ENCODE measurements at places on chromosomes 7 and 10.

GRCh38 chr7:33726582-33726981 lies 178.8 kb upstream of the BMPER start:
- DNase-seq, result no peak
- H3K4me3 ChIP-seq, result no peak overlapping the region
- no peaks in the 10 kb centered on the region for H3K36me3 ChIP-seq
- H3K27me3 ChIP-seq, result no peaks in the 10 kb centered on the region
- H3K27ac ChIP-seq, result no peak overlapping the region

DNA sequence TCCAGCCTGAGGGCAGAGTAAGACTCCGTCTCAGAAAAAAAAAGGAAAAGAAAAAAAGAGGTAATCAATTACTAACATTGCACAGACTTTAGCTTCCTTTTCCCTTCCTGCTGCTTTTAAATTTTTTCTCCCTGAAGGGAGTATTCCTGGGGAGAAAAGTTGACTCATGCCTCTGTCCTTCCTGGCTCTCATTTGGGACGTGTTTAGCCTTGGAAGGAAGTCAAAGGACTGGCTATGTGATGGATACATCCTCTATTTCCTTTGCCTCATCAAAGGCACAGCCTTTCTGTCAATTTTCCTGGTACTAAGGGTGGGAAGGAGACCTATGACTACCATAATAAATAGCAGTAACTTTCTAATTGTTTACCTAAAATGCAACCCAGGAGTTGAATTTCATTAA lies 77.6 kb downstream of the ITGA8 start:
- DNase-seq, result peak; percentile 17
- H3K4me1 ChIP-seq, result no peaks in the 10 kb centered on the region
- no peak overlapping the region for H3K27ac ChIP-seq
- no peak overlapping the region for H3K4me3 ChIP-seq
- no peaks in the 10 kb centered on the region for H3K27me3 ChIP-seq
- no peaks in the 10 kb centered on the region for H3K36me3 ChIP-seq

DNA sequence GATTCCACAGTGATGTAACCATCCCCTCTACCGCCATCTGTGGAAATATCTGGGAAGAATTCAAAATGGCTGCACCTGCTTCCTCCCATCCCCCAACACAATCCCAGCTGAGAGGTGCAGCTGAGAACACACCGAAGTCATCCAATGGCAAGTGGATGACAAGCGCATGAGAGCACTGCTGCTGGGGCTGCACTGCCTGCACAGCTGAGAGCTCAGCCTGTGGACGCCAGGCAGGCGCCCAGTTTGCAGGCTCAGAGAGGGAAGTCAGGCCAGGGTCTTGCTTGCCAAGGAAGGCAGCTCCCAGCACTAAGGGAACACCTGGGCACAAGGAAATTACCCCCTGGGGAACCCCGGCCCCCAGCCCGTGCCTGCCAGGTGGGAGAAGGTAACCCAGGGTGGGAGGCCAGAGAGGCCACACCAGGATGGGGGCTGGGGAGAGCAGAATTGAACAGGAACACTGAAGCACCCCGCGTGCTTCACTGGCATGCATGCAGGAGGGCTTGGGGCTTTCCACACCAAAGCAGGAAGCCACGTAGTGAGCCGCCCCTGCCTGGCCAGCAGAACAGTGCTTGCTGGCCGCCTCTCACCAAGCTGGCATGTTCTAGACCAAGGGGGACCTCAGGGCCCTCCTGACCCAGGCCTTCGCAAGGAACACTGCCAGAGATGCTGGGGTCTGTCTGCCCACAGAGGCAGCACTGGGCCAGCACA lies 46.2 kb downstream of the FAM53B start:
- no peak overlapping the region for H3K4me3 ChIP-seq
- H3K27me3 ChIP-seq, result no peaks in the 10 kb centered on the region
- peaks cover 21% of the 10 kb centered on the region for H3K4me1 ChIP-seq
- H3K27ac ChIP-seq, result no peak overlapping the region

GRCh38 chr7:149353739-149354504 lies 91.9 kb downstream of the ZNF783 start:
- H3K4me1 ChIP-seq, result no peaks in the 10 kb centered on the region
- no peak overlapping the region for H3K4me3 ChIP-seq

DNA sequence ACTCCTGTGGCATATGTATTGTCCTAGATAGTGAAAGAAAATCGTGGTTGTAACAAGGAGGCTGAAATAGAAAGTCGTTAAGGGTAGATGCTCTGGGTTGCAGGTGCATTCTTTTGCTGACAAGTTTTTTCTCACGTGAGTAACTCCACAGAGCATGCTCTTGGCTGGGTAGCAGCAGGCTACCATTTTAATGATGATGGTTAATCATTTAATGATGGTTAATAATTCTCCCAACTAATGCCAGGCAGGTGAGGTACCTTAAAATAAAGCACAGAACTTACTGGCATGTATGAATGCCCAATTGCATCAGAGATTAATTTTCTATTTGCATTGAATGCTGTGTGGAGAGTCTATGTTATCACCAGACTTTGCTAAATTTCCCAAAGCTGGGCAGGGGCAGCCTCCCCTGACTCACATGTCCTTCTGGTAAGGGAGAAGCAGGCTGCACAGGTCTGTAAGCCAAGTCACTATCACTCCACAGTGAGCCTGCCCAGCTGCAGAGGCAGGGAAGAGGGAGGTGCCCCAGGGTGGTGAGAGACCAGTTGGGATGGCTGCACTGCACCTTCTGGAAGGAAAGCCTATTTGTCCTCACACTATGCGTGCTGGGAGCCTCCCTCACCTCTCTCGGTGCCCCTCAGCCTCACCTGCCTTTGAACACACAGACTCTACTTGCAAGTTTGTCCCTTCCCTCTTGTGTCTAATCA lies 287.0 kb upstream of the IGFBP3 start:
- H3K27ac ChIP-seq, result no peak overlapping the region
- peaks cover 10% of the 10 kb centered on the region for H3K4me1 ChIP-seq
- H3K27me3 ChIP-seq, result no peaks in the 10 kb centered on the region
- no peaks in the 10 kb centered on the region for H3K36me3 ChIP-seq
- DNase-seq, result no peak

DNA sequence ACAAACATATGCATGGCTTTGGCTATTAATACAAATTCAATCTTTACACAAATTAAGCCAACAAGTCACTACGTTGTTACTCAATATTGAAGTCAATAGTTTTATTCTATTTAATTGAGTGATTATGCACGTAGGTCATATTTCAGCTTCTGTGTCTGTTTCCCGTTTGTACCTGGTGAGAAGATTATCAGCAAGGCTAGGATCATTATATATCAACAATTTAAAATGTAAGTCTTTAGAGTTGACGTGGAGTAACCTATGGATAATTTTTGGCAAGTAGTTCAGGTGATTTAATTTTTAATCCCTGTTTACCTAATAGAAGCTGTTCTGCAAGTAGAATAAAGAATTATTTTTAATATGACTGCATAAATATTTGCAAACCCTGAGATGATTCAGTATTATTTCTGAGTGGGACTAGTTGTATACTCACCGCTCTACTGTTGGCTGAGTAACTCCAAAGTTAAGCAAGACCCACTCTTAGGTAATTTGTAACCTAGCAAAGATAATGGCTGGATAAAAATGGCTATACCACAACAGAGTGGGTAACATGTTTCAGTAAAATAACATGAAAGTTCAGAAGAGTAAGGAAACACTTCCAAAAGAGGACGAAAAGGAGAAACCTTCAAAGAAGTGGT lies 161.0 kb downstream of the HGF start:
- H3K27ac ChIP-seq, result no peak overlapping the region
- DNase-seq, result no peak
- no peak overlapping the region for H3K4me3 ChIP-seq
- no peaks in the 10 kb centered on the region for H3K4me1 ChIP-seq

- H3K27ac ChIP-seq, result no peak overlapping the region
- peak; percentile 16 for DNase-seq
- no peaks in the 10 kb centered on the region for H3K36me3 ChIP-seq
- H3K4me1 ChIP-seq, result peaks cover 4% of the 10 kb centered on the region
- H3K27me3 ChIP-seq, result no peaks in the 10 kb centered on the region
Measured at GRCh38 chr7:117478836-117479224, 995 bp upstream of the CFTR start.

DNA sequence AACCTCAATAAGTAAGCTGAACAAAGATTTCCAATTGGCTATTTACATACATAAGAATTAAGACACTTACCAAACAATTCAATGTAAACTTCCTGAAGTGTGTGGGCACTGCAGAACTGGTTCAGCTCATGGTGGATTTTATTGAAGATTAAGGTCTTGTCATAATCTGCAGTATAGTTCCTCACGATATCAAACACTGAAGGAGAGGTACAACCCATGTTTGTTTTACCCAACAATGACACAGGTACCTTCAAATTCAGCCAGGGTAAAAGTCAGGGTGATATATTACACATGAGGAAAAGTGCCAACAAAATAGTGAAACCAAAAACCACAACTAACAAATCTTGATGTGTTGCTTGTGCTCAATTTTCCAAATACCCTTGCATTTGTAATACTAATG lies 10.0 kb downstream of the ERLIN1 start:
- H3K27me3 ChIP-seq, result no peaks in the 10 kb centered on the region
- H3K36me3 ChIP-seq, result peaks cover 2% of the 10 kb centered on the region
- H3K27ac ChIP-seq, result no peak overlapping the region
- no peaks in the 10 kb centered on the region for H3K4me1 ChIP-seq

DNA sequence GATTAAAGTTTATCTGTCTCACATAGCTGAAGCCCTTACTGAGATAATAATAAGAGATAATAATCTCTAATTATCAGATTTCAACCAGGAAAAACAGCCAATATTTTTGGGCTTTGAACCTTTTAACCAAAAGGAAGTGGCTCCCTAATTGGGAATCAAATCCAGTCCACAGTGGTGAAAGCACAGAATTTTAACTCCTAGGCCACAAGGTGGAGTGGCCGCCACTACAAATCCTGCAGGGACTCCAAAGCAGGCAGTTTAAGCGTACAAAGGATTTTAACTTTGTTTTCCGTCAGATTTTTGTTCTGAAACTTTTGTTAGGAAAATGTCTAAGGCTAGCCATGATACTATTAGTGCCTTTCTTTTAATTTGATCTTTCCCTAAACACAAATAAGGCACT lies 99.6 kb upstream of the CCNY start:
- no peak for DNase-seq
- H3K4me1 ChIP-seq, result peaks cover 5% of the 10 kb centered on the region
- no peak overlapping the region for H3K27ac ChIP-seq
- H3K27me3 ChIP-seq, result no peaks in the 10 kb centered on the region
- no peaks in the 10 kb centered on the region for H3K36me3 ChIP-seq

- no peaks in the 10 kb centered on the region for H3K4me1 ChIP-seq
- H3K4me3 ChIP-seq, result no peak overlapping the region
- H3K27me3 ChIP-seq, result no peaks in the 10 kb centered on the region
- no peak overlapping the region for H3K27ac ChIP-seq
- no peaks in the 10 kb centered on the region for H3K36me3 ChIP-seq
Measured at GRCh38 chr10:68239596-68240150, 7.8 kb upstream of the ATOH7 start.

DNA sequence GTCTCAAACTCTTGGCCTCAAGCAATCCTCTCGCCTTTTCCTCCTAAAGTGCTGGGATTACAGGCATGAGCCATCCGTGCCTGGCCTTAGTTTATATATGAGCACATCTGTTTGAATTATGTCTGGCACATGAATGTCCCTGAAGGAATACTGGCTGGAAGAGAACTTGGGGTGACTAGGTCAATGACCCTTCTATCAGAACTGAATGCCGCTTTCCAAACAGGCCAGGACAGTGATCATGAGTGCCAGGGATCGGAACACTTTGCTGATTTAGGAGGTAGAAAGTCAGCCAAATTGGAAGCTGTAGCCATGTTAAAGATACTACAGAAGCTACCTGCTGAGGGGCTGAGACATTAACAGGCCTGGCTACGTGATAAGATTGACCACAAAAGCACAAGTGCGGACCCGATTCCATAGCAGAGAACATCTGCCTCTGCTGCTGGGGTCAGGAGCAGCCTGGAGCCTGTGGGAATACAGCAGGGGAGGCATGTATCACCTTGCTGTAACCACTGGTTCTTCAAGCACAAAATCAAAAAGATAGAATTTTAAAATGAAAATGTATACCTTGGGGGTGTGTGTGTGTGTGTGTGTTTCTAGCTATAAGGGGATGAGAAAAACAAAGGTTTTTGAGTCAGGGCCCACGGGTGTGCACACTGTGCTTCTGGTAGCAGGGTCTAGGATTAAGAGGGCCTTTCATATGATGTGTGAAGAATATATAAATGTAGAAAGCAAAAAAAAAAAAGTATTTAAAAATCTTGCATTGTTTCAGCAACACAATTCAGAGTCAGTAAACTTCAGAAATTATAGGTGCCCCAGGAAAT lies 293.7 kb downstream of the BBS9 start:
- no peaks in the 10 kb centered on the region for H3K36me3 ChIP-seq
- H3K4me1 ChIP-seq, result peaks cover 1% of the 10 kb centered on the region
- no peak overlapping the region for H3K27ac ChIP-seq
- H3K27me3 ChIP-seq, result no peaks in the 10 kb centered on the region
- DNase-seq, result no peak

- no peak overlapping the region for H3K27ac ChIP-seq
- H3K4me1 ChIP-seq, result peaks cover 33% of the 10 kb centered on the region
- no peak overlapping the region for H3K4me3 ChIP-seq
Measured at GRCh38 chr10:5588603-5589002, 63.8 kb downstream of the CALML3 start.

DNA sequence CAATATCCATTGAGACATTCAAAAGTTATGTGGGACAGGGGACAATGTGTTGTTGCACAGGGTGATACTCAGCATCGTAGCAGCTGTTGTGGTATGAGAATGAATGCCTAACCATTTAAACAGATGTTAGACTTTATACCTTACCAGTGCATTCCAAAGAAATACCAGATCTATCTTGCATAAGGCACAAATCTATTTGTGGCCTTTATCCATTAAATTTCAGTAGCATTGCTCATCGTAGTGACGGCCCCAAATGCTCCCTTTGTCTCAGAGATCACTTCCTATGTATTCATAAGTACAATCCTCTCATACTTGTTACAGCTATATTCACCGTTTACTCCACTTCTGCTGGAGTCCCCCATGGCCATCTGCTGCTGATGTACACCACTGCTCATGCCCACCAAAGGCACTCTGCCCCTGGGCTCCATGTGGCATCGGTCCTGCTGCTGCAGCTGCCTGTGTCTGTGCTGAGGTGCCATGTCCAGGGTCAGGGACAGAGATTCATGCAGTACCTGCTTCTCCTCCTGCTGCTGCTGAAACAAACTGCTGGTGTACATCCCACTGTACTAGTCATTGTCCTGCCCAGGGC lies 96.3 kb downstream of the CPED1 start:
- H3K36me3 ChIP-seq, result no peaks in the 10 kb centered on the region
- no peaks in the 10 kb centered on the region for H3K27me3 ChIP-seq
- H3K4me3 ChIP-seq, result peak overlapping the region; percentile 44
- peak; percentile 83 for DNase-seq
- peak overlapping the region; percentile 89 for H3K27ac ChIP-seq

GRCh38 chr10:13829790-13830189 lies 243.0 kb downstream of the PRPF18 start:
- no peak overlapping the region for H3K27ac ChIP-seq
- no peak overlapping the region for H3K4me3 ChIP-seq
- H3K27me3 ChIP-seq, result no peaks in the 10 kb centered on the region
- no peak for DNase-seq
- H3K4me1 ChIP-seq, result peaks cover 2% of the 10 kb centered on the region
- no peaks in the 10 kb centered on the region for H3K36me3 ChIP-seq

- peak; percentile 58 for DNase-seq
- H3K27me3 ChIP-seq, result no peaks in the 10 kb centered on the region
- no peaks in the 10 kb centered on the region for H3K36me3 ChIP-seq
- no peak overlapping the region for H3K4me3 ChIP-seq
Measured at GRCh38 chr7:151427705-151428377, 12.1 kb downstream of the CRYGN start.

GRCh38 chr10:59064080-59064692 lies 112.3 kb upstream of the PHYHIPL start:
- no peak overlapping the region for H3K4me3 ChIP-seq
- DNase-seq, result no peak
- H3K27ac ChIP-seq, result no peak overlapping the region
- H3K36me3 ChIP-seq, result no peaks in the 10 kb centered on the region
- H3K4me1 ChIP-seq, result no peaks in the 10 kb centered on the region
